ENCODE measurements at places on chromosomes 7 and 10.

- DNase-seq: peak; percentile 29
Measured at GRCh38 chr7:96729820-96730219, 20.2 kb upstream of the SEM1 start.

DNA sequence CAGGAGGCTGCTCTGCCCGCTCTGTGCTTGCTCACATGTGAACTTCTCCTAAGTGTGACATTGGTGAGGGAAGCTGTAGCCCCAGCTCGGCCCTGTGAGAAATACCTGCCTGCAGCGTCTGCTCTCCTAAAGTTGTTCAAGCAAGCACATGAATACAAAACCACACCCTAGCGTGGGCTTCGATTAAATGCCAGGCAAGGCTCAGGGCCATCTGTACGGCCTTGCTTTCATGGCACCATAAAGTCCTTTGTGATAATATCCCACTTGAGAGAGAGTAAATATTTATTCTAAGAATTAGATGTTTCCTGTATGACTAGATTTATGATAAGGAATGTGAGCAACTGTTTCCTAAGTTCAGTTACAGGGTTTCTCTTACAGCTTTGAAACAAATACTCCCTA lies 262.8 kb upstream of the KLF14 start:
- DNase-seq: peak; percentile 93

- no peak for DNase-seq
Measured at GRCh38 chr10:91415816-91416215, 5.7 kb downstream of the HECTD2 start.

DNA sequence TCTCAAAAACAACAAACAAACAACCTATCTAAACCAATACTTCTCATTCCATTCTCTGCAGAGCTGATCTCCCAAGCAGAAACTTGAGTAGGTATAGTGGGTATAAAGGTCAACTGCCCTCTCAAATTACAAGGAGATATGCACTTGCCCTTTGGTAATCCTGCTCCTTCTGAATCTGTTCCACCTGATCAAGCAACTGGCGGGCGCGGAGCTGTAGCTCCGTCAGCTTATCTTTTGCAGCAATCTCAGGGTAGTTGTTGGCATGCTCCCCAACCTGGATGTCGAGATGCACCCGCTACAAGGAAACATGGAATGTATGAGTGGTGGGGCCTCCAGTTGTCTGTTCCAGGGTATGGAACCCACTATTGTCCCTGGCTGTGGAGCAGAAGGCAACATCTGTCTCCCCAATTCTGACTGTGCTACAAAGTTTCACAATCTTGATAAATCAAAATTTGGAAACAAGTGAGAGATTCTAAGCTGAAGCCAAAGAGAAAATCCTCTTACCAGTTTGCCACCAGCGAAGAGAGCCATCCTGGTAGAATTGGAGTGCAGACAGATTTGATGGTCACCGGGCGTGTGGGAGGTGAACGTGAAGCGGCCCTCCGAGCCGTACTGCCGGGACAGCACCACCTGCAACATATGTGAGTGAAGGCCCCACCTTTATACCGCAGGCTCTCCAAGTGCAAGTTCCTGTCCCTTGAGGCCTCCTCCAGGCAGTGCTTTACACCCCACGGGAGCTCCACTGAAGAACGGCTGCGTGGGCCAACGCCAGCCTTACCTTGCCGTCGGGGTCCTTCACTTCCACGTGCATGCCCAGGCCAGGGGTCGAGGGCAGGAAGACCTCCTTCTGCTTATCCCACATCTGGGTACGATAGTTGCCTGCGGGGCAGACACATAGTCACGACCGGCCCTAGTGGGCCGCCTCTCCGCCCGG lies 819 bp downstream of the TMED4 start:
- no peak for DNase-seq

GRCh38 chr7:69652947-69653701 lies 54.8 kb downstream of the AUTS2 start:
- DNase-seq: peak; percentile 16

Measured in DMS153 (cell line).